ENCODE measurements at places on chromosomes 6 and 20.

GRCh38 chr20:298776-299391, 1.5 kb downstream of the ZCCHC3 start:
- no peak for DNase-seq

DNA sequence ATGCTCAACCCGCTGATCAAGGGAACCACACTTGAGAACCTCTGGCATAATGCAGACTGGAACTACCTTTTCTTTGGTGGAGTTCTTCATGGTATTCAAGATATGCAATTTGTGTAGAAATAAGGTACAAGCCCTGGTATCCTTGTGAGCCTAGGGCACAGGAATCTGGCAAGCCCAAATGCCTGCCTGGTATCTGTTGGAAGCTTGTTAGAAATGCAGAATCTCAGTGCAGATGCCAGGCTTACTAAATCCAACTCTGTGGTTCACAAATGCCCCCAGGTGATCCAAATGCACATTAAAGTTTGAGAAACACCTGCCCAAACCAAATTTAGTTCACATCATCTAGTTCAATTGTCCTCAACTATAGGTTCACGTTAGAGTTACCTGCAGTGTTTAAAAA, 159.8 kb upstream of the LAMP5 start:
- no peak for DNase-seq

DNA sequence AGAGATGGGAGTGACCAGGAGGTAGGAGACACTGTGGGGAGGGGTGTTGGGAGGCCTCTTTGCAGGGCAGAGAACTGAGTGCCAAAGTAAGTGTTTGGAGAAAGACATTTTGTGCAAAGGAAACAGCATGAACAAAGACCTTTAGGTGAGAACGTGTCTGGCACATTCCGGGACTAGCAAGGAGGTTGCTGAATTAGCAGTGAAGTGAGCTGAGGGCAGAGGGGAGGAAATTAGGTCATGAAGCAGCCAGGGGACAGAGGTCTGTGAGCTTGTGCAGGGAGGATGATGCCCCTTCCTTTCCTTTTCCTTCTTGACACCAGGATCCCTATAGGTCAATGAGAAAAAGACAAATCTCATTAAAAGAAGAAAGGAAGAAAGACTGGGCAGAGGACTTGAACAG, 21.4 kb upstream of the AHCY start:
- DNase-seq = no peak

GRCh38 chr6:3442431-3443220, 14.2 kb downstream of the SLC22A23 start:
- no peak for DNase-seq

DNA sequence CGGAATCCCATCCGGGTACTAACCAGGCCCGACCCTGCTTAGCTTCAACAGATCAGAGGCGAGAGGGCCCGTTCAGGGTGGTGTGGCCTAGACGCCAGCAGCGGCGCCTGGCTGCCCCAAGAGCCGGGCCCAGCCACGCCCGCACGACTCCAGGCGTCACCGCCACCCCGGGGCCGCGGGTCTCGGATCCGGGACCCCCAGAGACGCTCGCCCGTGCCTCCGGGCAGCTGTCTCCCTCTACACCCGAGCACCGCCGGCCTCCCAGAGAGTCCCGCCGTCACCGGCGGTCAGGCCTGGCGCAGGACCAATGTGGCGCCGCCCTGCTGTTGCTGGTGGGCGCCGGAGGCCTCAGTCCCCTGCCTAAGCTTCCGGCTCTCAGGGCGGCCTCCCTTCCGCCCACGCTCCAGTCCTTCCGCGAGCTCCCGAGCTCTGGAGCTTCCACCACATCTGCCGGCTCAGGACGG, 441.2 kb upstream of the DEFB115 start:
- no peak for DNase-seq

DNA sequence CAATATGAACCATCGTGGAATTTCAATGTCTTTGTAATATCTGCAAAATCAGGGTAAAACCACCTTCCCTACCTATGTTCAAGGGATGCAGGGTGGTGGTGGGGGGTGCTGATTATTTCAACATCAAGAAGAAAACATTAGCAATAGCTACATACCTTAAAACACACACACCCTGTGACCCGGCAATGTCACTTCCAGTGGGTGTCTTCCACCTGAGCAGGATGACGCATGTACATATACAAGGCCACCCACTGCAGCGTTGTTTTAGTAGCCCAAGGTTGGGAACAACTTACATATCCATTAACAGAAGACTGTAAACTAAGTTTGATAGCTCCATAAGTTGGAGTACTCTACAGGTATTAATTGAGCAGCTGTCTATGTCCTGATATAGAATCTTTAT, 62.6 kb upstream of the SIRPG start:
- DNase-seq = no peak

DNA sequence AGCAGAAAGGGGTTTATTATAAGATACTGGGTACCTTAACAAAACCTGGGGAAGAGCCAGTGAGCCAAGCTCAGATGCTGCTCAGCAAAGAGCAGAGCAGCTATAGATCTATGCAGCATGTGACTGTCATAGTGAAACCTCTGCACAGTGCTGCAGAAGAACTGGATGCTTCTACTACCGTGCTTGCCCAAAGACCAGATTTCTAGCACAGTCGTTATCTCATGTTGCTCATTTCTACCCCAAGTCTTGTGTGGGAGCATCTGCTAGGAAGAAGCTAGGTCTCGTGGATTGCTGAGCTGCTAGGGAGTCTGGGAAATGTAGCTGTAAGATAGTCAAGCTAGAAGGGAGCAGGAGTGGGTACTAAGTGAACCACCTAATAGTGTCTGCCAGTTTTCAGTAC, 31.7 kb upstream of the GNRH2 start:
- no peak for DNase-seq

DNA sequence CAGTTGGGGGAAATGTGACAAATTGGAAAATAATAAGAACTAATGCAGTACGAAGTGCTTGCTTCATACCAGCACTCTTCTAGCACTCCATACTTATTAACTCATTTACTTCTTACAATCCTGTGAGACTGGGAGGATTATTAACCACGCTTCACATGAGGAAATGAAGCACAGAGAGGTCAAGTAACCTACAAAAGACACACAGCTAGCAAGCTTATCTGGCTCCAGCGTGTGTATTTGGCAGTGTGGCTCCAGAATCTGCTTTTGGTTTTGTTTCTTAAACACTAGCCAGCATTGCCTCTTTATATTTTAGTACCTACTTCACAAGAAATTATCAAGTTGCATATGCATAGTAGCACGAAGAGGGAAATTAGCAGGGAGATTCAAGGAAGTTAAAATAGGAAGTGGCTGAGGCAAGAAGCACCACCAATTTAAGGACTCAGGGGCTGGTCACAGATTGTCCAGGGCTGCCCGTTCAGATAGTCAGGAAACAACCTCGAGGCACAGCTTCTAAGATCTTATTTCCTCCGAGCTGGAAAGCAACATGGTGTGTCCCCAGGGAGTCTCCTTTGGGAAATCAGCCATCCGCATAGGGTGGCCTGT, 302.7 kb upstream of the PRDM1 start:
- no peak for DNase-seq

DNA sequence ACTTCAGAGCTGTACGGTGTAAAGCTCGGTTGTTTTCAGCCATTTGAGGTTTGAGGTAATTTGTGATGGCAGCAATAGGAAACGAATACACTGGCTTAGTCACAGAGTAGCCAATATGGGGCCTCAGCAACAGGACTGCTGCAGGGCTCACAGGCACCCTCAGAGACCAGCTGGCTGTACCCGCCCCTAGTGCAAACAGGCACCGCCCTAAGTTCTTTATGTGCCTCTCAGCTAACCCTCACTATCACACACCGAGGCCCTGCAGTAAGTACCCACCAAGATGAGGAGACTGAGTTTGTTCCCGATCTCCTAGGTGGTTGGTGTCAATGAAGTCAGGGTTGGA, 11.2 kb upstream of the SERPINB9 start:
- no peak for DNase-seq

DNA sequence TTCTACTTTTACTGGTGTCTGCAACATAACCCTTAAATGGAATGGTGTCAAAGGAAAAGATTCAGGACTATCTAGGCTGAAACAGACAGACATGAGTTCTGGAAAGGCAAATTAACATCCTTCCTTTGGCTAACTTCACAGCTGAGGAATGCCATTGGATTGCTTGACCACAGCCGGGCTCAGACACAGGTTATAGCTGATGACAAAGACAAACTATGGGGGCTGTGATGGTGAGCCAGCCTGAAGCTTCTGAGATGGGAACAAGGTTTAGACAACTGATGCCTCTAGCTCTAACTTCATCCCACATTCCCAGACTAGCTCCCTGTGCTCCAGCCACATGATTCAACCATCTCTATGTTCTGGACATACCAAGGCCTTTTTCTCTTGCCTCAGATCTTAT, 15.3 kb downstream of the POLR1C start:
- no peak for DNase-seq

- no peak for DNase-seq
Measured at GRCh38 chr6:94041945-94042709, 622.8 kb upstream of the EPHA7 start.

DNA sequence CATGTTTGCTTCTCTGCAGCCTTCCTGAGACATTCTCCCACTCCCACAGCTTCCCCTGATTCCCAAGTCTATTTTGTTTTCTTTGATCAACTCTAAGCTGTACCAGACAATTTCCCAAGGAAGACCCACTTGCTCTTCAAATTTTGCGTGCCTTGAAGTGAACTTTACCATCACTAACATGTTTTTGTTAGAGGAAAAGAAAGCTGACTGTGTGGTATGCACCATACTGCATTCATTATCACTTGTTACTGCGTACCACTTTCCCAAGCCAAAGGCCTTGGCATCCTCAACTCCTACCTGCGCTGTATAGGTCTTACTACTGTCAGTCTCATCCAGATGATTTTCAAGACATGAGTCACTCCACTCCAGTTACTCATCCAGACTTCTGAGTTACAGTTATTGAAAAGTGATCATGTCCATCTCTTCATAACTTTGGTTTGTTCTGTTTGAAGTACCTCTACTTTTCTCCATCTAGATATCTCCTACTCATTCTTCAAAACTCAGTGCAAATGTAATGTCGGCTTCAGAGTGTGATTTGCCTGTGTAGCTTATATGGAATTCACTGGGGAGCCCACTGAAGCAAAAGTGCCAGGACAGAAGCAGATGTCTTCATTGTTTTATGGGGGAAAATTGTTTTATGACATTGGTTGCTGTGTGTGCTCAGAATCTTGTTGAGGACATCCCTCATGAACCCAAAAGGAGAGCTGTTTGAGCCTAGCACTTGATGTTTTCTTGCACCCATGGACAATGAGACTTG, 5.2 kb downstream of the RPS12 start:
- DNase-seq = no peak

DNA sequence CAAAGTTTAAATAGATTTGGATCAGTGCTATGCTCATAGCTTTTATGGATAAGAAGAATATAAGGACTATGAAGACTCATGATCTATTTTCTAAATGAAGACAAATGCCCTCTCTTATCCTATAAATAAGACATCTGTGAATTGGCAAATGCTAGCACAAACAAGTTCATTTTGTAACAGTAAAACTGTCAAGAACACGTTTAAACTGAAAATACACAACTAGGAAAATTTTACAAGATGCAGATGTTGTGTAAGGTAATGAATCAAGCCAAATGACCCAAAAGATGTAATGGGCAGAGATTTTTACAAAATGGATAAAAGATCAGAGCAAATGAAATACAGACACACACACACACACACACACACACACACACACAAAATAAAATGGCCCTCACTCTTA, 180.5 kb downstream of the MOXD1 start:
- DNase-seq = no peak

DNA sequence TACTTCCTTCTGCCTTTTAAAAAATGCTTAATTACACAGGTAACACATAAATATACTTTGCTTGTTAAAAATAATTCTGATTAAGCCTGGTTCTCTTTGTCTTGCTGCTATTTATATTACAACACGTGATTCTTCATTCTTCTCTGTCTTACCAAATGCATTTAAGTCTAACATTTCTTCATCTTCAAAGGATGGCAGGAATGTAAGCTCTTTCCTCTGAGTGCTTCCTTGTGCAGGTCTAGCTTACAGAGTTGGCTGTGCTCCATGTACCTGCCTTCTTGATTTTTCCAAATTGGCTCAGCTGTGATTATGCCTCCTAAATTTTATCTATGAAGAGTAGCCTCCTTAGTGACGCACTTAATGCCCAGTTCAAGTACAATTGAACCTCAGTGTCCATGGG, 44.4 kb downstream of the RNF144B start:
- no peak for DNase-seq

GRCh38 chr20:3262566-3262965, 23.6 kb upstream of the SLC4A11 start:
- DNase-seq = no peak

DNA sequence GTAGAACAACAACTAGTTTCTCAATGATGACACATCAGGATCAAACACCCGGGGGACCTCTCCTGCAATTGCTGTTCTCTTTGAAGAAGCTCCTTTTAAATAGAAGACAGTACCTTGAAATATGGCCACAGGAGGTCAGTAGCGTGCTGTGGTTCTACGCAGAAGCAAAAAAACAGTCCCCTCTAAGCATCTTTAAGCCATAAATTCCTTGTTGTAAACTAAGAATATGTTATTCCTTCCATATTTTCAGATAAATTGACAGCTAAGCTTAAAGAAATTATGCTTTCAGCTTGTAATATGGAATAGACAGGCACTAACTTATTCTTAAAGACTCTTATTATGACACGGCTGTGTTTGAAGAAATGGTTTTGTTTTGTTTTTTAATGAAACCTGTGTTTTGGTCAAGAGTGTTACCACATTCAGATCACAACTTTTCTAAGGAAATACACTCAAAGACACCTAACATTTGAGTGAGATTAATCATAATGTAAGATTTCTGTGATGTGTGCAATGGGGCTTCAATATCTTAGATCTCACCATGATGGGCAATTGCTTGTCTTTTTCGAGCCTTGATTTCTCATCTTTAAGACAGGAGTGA, 49.7 kb upstream of the IL20RA start:
- peak; percentile 64 for DNase-seq

DNA sequence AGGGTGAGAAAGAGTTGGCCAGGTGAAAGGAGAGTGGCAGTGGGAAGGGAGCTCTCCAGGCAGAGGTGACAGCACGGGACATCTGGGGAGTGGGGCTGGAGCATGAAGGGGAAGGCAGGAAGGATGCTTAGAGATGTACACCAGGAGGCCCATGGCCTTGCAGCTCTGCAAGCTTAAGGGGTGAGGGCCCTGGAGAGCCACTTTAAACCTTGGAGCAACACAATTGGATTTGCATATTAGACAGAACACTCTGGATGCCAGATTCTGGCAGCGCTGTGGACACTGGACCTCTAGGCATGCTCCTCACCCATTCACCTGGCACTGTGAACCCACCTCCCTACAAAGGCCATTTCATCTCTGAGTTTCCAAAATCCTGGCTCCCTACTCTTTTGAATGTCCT, 3.7 kb upstream of the CD40 start:
- no peak for DNase-seq
